ENCODE measurements at places on chromosomes 11 and 22.

DNA sequence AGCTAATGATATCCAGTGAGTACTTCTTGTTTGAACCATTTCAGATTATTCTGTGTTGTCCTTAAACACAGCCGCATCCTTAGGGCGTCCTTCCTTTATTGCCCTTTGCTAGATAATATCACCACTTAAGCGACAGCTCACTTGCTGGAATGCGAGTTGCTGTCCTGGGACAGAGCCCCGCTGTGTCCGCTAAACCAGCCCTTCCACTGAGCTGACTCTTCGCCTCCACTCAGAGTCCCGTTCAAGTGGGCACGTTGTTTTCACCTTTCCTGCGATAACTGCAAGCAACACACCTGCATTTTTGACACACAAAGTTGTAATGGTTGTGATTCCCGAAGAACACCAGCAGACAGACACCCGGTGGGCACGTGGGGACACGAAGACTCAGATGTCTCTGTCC, 140.0 kb downstream of the TBC1D22A start:
- DNase-seq = no peak

DNA sequence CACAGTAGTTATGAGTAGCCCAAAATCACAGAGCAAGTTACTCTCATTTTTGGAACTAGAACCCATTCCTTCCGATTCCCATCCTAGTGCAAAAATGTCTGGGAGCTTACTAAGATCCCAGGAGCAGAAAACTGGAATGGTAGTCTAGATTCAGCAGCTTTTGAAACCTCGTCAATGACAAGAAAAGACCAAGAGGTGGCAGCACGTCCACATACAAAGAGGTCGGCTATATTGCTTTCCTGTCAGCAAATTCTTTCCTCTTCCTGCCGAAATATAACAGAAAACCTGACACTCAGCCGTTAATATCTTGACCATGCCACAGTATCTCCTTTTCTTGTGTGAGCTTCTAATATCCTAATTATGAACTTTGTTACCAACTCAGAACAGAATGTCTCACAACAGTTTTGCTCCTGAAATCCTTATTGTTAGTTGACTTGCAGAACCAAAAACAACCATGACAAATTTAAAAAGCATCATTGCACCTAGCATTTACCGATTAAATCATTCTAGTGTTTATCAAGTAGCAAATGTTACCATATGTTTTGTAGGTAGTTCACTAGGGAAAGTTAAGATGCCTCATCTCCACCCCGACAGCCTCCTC, 92.8 kb upstream of the OR9G4 start:
- no peak for DNase-seq

GRCh38 chr11:35390737-35391682, 28.3 kb downstream of the SLC1A2 start:
- no peak for DNase-seq

- DNase-seq = no peak
Measured at GRCh38 chr11:60377401-60378136, 763 bp upstream of the MS4A7 start.

DNA sequence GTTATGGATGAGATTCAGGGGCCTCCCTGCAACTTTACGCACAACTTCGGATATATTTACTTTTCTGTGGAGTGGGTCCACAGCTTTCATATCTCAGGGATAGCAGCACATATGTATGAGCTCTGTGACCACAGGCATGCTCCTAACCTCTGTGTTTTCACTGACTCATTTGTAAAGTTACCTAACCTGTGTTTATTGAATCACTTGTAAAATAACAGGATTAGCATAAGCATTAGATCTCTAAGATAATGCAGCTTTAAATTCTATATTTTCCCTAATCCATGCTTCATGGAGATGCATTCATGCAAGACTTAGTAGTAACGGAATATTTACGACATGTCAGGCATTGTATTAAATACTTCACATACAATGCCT, 47.9 kb upstream of the DDI1 start:
- no peak for DNase-seq

DNA sequence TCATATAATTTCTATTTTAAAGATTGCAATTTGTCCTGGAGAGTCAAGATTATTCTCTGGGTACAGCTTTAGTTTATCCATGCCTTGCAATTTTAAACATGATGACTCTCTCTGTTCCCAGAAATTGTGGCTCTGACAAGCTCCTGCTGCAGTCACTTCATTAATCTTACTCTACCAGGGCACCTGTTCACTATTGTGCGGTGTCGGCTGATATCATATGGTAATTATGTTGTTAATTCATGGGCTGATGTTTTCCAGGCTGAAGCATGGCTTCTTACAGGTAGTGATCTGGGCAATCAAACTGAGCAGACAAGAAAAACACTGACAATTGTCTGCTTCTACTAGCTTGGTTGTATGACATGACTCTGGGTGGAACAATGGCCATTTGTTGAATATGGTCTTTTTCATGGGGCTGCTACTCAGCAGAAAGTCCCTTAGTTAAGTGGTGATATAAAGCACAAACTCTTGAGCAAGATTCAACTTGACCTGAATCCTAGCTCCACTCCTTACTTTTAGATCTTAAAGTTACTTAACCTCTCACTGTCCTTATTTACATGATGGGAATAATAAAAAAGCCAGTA, 230.7 kb downstream of the FAT3 start:
- DNase-seq = no peak

DNA sequence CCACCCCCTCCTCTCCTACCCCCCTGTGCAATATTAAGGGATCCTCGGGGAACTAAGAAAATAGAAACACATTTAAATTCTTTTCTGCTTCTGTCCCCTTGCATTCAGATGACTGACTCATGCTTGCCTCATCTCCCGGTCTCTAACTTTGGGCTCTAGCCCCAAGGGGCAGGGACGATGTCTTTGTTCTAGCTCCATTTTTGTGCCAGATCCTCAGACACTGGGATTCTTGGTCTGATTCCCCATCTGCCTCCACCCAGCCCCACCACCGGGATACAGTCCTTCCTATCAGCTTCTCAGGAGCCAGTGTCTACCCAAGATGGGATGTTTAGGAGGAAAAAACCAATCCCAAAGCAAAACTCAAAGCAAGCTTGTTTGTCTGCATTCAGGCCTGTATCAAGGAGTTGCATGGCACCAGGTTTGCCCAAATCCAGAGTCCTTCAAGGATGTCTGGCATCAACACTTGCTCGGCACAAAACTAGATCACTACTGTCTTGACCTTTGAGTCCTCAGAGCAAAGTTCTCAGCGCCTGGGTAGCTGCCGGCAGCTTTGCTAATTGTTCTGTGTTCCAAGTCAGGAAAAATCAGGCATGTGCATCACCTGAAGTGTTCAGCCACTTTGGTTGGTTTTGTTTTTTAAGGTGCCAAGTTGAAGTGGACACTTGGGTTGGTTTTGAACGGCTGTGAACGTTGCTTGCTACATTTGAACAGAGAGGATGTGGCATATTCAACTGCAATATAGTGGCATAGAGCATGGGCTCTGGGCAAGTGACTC, 212.8 kb downstream of the DSCAML1 start:
- no peak for DNase-seq

DNA sequence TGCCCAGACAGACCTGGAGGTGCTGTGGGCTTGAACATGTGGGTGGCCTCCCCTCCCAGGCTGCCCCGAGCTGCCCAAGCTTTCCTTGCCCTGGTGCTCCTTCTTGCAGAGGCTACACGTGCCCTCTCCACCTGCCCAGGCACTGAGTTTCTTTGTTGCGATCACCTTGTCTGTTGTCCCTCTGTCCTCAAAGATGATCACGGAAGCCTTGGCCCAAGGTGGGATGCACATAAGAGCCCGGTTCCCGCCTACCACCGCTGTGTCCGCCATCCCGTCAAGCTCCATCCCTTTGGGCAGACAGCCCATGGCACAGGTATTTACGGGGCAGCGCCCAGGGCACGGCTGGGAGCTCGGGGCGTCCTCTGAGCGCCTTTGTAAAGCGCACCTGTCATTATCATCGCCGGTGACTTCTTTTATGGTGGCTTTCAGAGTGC, 67.5 kb downstream of the MED15 start:
- no peak for DNase-seq

GRCh38 chr11:8320076-8320475, 56.4 kb upstream of the LMO1 start:
- no peak for DNase-seq

GRCh38 chr11:8218409-8218808, 45.3 kb downstream of the LMO1 start:
- no peak for DNase-seq

- peak; percentile 30 for DNase-seq
Measured at GRCh38 chr11:85682330-85683305, 3.4 kb downstream of the CCDC89 start.

DNA sequence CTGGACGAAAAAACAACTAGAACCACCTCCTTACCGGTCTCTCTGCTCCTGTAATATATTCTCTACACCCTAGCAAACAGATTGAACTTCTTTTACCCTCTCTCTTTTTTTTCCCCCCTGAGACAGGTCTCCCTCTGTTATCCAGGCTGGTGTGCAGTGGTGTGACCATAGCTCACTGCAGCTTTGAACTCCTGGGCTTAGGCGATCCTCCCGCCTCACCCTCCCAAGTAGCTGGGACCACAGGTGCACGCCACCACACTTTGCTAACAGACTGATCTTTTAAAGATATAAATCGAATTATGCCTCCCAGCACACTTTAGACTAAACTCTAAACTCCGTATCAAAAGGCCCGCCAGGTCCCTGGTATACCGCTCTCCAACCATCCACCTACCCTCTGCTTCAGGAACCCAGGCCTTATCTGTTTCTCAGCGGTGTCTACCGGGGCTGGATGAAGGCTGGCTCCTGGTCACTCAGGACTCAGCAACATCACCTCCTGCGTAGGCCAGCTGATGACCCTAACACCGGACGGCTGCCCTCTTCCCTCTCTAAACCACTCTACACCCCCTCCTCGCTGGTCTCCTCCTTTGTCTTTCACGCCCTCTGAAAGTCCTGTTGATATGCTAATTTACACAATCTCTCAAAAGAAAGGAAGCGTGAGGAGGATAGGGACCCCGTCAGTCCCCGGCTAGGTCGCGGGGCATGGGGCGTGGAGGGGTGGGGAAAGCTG, 745 bp downstream of the C22orf39 start:
- DNase-seq = no peak

GRCh38 chr11:109586789-109587188, 164.8 kb downstream of the C11orf87 start:
- DNase-seq = no peak

GRCh38 chr11:46729110-46730027, 10.4 kb downstream of the F2 start:
- DNase-seq = no peak

DNA sequence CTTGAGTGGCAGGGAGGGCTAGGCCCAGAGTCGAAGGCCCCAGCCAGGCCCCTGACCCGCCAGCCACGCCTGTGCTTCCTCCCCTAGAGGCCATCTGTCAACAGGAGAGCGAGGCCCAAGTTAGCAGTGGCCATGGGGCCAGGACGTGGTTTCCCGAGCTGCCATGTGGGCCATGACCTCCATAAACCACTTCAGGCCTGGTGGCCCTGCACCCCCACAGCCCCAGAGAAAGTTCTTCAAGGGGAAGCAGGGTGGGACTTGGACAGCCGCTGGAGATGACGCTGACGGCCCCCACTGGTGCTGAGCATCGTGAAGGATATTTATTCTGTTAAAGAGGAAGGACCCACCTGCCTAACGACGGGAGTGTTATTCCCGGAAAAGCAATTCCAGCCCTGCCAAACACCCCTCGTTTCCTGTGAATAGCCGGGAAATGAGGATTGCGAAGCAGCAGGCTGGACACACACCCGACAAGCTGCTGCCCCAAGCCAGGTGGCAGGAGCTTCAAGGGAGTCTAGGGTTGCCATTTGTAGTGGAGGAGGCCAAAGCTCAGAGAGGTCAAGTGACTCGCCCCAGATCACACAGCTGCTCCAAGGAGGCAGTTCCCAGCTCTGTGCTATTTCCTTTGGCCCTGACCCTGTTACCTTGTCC, 12.8 kb downstream of the PRR5 start:
- no peak for DNase-seq

DNA sequence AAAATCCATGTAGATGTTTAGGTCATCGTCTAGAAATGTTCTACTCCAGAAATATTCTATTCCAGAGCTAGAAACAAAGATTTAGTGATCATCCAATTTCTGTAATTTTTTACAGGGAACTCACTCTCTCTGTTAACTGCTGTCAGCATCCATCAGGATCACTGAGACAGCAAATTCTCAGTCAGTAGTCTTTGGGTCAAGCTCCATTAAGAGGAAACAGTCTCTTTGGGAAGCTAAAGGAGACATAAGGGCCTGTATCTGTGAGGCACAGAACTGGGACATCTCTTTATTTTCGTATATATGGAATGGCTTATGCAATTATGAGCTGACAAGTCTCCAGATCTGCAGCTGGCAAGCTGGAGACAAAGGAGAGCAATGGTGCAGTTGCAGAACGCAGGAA, 48.3 kb downstream of the PIK3C2A start:
- DNase-seq = no peak

Data from NCI-H510A (cell line).